Stimulated activated CD8-positive, alpha-beta memory T cell treated with anti-CD3 and anti-CD28 coated beads, Interleukin-2, amount 100 ng/mL, for 1 hour (primary cell): ENCODE measurements at places on chromosomes 11 and 22.

GRCh38 chr11:83864412-83865057, 578.4 kb upstream of the CCDC90B start:
- no peak for DNase-seq

DNA sequence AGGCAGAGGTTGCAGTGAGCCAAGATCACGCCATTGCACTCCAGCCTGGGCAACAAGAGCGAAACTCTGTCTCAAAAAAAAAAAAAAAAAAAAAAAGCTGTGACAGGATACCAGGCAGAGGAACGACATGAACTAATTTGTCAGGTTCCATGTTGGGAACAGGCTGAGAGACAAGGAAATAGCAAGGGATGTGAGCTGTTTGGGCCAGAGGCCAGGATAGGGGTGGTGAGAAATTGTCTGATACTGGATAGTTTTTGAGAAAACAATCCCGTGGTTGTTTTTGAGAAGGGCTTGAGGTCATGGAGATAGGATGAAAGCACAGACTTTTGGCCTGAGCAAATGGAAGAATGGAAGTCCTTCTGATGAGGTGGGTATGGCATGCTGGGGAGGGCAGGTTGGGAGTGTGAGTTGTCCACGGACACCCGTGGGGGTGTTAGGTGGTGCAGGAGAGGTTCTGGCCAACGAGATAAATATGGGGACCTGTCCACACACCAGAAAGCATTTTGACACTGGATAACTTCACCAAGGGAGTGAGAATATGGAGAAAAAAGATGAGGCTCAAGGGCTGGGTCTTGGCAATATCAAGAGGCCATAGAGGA, 13.7 kb downstream of the PIWIL3 start:
- DNase-seq, result no peak

DNA sequence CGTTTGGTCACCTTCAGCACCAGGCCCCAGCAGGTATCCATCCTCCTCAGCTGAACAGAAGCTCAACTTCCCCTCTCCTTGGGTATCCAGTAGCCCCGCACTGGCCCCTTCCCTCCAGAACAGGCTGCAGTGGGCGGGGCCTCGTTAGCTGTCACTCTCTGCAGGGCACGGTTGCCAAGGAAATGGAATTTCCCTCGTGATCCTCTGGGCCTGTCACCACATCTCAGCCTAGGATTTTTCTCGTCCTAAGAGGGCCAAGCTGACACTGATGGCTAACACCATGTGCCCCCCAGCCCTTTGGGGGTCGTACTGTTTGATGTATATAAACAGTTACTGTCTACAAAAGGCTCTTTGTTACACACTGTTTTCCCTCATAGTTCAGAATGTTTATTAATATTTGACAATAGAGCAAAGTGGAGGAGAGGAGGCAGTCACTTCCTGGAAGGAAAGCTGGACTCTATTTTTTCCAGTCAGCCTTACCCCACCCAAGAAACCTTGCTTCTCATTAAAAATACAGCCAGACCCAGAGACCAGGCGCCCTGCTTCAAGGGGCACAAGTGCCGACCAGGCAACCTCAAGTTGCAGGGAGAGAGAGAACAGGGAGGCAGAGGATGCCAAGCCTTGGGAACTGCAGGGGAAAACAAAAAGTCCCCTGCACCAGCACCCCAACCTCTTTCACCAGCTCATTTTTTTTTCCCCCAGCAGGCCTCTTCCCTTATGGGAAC, 44.5 kb downstream of the FEZ1 start:
- DNase-seq, result no peak

- no peak for DNase-seq
Observed at GRCh38 chr22:27596133-27596870, 205.3 kb downstream of the MN1 start.

DNA sequence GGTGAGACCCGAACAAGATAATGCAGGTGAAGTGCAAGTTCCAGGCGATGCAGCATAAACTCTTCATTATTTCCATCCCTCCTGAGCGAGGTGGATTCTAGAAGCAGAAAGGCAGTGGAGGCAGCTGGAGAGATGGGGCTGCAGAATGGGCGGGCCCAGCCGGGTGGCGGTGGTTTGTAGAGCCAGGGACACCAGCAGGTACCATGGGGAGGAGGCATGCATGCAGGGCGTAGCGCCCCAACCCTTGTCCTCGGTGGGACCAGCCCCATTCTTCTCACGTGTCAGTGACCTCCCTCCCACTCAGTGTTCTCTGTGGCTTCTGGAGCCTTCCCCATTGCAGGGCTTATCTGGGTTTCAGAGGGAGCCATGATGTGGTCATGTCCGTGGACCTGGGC, 38.0 kb downstream of the MPPED1 start:
- no peak for DNase-seq

DNA sequence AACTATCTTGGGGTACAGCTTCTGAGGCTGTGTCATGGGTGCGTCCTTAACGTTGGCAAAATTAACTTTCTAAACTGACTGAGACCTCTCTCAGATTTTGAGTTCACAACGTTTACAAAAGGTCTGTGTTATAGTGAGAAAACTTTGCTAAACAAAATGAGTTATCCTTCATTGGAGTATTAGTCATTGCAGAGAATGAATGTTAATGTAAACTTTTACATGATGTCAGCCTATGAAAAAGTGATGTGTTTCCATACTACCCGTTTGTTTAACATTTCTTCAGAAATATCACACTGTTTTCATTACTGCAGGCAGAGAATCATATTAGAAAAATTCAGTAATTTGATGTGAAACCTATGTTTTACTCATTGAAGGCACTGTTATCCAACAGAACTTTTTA, 32.1 kb downstream of the HSD17B12 start:
- DNase-seq, result no peak

DNA sequence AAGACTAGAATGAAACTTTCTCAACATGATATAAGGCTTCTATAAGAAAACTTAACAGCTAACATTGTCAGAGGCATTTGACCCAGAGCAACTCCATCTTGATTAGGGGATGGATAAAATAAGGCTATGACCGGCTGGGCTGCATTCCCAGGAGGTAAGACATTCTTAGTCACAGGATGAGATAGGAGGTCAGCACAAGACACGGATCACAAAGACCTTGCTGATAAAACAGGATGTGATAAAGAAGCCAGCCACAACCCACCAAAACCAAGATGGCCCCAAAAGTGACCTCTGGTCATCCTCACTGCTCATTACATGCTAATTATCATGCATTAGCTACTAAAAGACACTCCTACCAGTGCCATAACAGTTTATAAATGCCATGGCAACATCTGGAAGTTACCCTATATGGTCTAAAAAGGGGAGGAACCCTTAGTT, 135.2 kb downstream of the TTC28 start:
- DNase-seq, result no peak

- DNase-seq, result no peak
Observed at GRCh38 chr11:122422682-122423081, 232.8 kb upstream of the UBASH3B start.
